ENCODE measurements at places on chromosomes 13 and 19. TPM values are rescaled to one million over a fixed set of nuclear protein-coding genes. Genes with fewer than 3 reads are reported as not detected.

The CACNA1A gene
- 0.04 TPM for total RNA-seq

The ZSCAN5C gene
- not detected for total RNA-seq

The SLC25A41 gene
- 4.2 TPM for total RNA-seq

DNA sequence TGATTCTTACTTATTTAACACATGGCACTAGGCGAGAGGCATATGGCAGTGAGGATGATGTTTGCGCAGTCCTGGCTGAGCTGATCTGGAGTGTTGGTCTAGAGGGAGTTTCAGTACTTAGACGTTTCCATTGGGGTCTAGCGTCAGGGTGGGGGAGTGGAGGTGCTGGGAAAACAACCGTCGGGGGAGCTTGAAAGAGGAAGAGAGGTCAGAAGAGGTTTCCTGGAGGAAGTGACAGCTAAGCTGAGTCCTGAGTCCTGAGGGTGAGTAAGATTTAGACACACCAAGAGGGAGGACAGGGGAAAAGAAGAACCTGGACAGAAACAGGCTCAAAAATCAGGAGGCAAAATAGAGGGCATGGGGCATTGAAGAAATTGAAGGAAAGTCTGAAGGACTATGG lies 81.4 kb downstream of the ALOX5AP start:
- H3K27ac ChIP-seq: no peak overlapping the region
- no peak overlapping the region for H3K4me3 ChIP-seq
- DNase-seq: no peak
- peaks cover 7% of the 10 kb centered on the region for H3K27me3 ChIP-seq
- no peaks in the 10 kb centered on the region for H3K4me1 ChIP-seq

The PLIN5 gene
- total RNA-seq: 1.3 TPM

DNA sequence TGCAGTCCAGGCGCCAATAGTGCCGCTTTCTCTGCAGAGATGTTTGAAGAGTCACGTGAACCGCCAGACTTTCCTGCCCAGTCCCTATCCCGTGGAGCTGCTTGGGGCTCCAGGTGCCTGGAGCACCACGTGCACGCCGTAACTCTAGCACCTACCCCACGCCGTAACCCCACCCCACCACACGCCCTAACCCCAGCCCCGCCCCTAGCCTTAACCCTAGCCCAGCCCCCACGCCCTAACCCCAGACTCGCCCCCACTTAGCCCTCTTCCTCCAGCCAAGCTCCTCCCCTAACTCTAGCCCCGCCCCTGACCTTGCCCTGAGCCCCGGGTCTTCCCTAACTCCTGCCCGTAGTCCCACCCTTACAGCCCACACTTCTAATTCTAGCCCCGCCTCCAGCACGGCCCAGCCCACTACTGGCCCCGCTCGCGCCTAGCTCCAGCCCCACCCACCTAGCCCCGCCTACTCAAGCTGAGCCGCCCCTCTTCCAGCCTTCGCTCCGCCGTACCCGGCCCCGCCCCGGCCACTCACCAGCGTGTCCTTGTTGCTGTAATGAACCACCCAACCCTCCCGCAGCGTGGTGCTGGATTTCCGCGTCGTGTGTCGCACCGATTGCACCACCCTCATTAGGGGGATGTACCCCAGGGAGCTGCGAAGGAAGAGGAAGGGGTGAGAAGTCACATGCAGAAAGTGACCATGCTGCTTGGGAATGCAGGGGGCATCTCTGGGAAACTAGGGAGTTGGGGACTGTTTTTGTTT lies 19.5 kb downstream of the PRKD2 start:
- H3K36me3 ChIP-seq: peaks cover 80% of the 10 kb centered on the region
- peak overlapping the region; percentile 34 for H3K4me3 ChIP-seq
- no peaks in the 10 kb centered on the region for H3K27me3 ChIP-seq

The TICAM1 gene
- 11.6 TPM for total RNA-seq

The COX6B2 gene
- total RNA-seq: 2.6 TPM

DNA sequence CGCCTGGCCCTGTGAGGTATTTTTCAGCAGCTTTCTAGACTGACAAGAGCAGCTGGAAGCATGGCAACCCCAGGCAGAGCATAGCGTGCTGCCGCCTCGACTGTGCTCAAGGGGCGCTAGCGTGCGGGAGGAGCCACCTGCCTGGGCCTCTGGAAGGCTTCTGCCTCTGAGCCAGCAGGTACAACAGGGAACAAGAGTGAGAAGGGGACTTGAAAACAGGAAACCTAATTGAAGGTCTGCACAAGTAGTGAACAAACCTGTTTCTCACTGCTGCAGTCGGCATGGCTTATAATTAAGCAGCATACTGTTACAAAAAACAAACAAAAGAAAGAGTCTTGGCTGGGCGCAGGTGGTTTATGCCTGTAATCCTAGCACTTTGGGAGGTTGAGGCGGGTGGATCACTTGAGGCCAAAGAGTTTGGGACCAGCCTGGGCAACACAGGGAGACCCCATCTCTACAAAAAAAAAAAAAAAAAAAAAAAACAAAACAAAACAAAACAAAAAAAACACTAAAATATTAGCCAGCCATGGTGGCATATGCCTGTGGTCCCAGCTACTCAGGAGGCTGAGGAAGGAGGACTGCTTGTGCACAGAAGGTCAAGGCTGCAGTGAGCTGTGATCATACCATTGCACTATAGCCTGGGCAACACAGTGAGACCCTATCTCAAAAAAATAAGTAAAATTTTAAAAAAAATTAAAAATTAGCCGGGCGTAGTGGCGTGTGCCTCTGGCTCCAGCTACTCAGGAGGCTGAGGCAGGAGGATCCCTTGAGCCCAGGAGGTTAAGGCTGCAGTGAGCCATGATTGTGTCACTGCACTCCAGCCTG lies 12.6 kb upstream of the GARRE1 start:
- H3K27ac ChIP-seq: no peak overlapping the region
- no peaks in the 10 kb centered on the region for H3K27me3 ChIP-seq
- no peaks in the 10 kb centered on the region for H3K36me3 ChIP-seq

DNA sequence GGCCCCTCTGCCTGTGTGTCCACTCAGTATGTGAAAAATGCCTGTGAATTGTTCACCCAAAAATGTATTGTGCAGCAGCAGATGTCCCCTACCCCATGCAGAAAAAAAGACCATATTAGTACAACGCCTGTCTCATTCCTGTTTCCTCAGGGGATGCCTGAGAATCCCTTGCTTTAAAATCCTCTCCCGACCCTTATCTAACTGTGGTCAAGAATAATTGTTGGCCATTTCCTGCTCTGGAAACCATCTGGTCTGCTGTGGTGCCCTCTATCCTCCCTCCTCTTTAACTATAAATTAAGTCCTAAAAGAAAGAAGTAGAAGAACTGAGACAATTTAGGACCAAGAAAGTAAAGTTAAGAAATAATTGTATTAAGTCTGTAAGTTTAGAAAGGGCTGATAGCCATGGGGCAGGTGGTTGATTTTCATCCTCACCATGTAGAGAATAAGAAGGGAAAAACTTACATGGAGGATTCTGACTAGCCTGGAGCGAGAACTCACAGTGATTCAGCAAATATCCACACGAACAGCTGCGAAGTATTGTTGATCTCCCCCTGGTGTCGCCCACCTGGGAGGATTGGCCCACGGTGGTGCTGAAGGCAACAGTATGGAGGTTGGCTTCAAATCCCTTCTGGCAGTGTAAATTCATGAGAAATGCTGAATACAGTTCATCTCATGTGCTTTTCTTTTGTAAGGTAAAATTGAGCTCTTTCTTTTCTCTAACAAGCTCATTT lies 85.6 kb downstream of the COL4A2 start:
- no peak overlapping the region for H3K27ac ChIP-seq
- no peak overlapping the region for H3K4me3 ChIP-seq
- H3K27me3 ChIP-seq: peaks cover 7% of the 10 kb centered on the region
- no peaks in the 10 kb centered on the region for H3K36me3 ChIP-seq

DNA sequence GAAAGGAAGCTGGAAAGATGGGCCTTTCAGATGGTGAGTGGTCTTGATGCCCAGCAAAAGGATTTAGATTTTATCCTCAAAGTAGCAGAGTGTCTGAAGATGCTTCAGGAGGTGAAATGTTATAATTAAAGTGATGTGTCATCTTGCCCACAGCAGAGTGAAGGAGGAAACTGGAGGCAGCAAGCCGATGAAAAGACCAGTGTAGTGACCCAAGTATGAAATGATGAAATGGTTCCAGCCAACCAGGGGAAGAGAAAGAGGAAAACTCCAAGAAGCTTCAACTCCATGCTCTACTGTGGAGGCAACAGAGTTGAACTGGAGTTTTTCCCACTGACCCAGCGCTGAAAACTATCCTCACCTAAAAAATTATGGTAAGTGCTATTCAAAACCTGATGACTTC lies 66.7 kb downstream of the FOXO1 start:
- no peaks in the 10 kb centered on the region for H3K4me1 ChIP-seq
- H3K36me3 ChIP-seq: no peaks in the 10 kb centered on the region
- no peak for DNase-seq
- no peaks in the 10 kb centered on the region for H3K27me3 ChIP-seq

DNA sequence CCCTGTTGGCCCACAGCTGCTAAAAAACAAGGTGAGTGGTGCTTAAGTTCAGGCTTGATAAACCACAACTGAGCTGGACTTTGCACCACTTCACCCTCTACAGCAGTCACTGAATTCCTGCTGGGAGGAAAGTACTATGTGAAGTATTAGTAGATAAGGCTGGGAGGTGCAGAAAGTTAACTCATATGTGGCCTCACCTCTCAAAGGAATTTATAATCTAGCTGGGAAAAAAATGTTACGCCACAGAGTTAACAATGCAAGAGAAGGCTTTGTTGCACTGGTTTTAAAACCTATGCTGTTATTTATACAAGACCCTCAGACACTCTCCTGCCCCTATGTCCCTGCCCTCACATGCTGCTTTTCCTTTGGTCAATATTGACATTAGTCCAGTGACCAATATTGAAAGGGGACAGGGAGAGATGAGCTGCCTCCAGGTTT lies 60.9 kb downstream of the LIG4 start:
- no peak for DNase-seq
- no peak overlapping the region for H3K4me3 ChIP-seq
- no peaks in the 10 kb centered on the region for H3K27me3 ChIP-seq
- H3K27ac ChIP-seq: no peak overlapping the region
- H3K4me1 ChIP-seq: no peaks in the 10 kb centered on the region
- H3K36me3 ChIP-seq: no peaks in the 10 kb centered on the region

GRCh38 chr19:14416817-14417231 lies 2.3 kb downstream of the DDX39A start:
- DNase-seq: no peak
- peaks cover 56% of the 10 kb centered on the region for H3K36me3 ChIP-seq

GRCh38 chr19:34313188-34313587 lies 51.8 kb upstream of the GPI start:
- no peak overlapping the region for H3K27ac ChIP-seq
- no peaks in the 10 kb centered on the region for H3K27me3 ChIP-seq
- DNase-seq: no peak
- H3K36me3 ChIP-seq: no peaks in the 10 kb centered on the region

The OR7D2 gene
- total RNA-seq: 0.40 TPM

GRCh38 chr19:10763828-10764339 lies 46.0 kb downstream of the DNM2 start:
- no peak overlapping the region for H3K27ac ChIP-seq
- peaks cover 36% of the 10 kb centered on the region for H3K4me1 ChIP-seq
- peaks cover 73% of the 10 kb centered on the region for H3K36me3 ChIP-seq

GRCh38 chr19:29290853-29291252 lies 77.9 kb upstream of the UQCRFS1 start:
- no peak overlapping the region for H3K4me3 ChIP-seq
- H3K27me3 ChIP-seq: peaks cover 13% of the 10 kb centered on the region
- no peaks in the 10 kb centered on the region for H3K36me3 ChIP-seq
- no peaks in the 10 kb centered on the region for H3K4me1 ChIP-seq
- no peak overlapping the region for H3K27ac ChIP-seq

DNA sequence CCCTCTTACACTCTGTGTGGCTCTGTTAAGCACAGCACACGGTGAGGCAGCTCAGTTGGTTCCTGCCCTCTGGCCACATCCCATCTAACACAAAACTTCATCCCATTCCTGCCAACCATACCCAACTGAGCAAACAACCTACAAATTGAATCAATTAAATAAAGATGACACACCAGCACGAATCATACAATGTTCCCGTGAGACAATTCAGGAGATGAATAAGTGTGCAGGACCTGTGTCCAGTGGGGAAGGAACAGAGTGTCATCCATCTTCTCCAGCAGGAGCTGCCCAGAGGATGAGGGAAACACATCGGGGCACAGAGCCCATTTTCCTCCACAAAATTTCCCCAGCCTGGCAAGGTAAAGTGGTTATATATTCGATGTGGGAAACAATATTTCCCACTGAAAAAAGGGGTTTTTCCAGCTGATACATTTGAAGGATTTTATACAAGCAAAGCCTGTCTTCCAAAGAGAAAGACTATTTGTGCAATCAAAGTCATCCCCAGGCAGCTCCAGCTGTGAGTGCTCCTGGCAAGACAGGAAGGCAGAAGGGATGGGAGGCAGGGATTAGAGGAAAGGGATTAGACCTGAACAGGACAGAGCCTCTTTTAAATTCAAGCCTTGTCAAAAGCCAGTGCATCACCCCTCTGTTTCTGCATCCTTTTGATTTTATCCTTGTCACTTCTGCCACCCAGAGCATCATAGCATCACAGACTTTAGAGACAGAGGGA lies 240.2 kb downstream of the LHFPL6 start:
- DNase-seq: no peak
- H3K27ac ChIP-seq: no peak overlapping the region
- H3K27me3 ChIP-seq: no peaks in the 10 kb centered on the region
- no peak overlapping the region for H3K4me3 ChIP-seq

- H3K27ac ChIP-seq: peak overlapping the region; percentile 62
- no peaks in the 10 kb centered on the region for H3K27me3 ChIP-seq
- peak; percentile 43 for DNase-seq
- H3K36me3 ChIP-seq: peaks cover 53% of the 10 kb centered on the region
Measured at GRCh38 chr19:28614634-28615545, 598.1 kb downstream of the UQCRFS1 start.

GRCh38 chr19:48372904-48373303 lies 8.7 kb downstream of the SYNGR4 start:
- peaks cover 20% of the 10 kb centered on the region for H3K4me1 ChIP-seq
- H3K27me3 ChIP-seq: no peaks in the 10 kb centered on the region
- no peaks in the 10 kb centered on the region for H3K36me3 ChIP-seq
- no peak for DNase-seq
- no peak overlapping the region for H3K27ac ChIP-seq

DNA sequence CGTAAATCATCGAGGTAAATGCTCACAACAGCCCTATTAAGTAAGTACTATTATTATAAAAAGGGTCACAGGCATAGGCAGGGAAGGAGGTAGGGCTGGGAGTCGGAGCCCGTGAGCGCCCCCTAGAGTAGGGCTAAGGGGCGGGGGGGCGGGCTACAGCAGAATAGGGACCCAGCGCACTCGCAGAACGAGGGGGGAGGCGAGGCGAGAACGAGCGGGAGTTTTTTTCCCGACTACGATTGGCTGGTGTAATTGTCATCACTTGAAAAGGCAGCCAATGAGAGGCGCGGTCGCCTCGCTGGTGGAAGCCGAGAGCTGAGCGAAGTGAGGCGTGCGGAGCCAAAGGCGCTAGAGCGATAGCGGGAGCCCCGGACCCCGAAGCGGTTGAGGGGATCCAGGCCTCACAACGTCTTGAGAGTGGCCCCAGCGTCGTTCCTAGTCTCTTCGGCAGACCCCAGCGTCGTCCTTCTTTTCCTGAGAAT lies 24.2 kb downstream of the KEAP1 start:
- no peak overlapping the region for H3K27ac ChIP-seq
- no peaks in the 10 kb centered on the region for H3K27me3 ChIP-seq
- DNase-seq: peak; percentile 96
- H3K4me1 ChIP-seq: peaks cover 26% of the 10 kb centered on the region
- no peaks in the 10 kb centered on the region for H3K36me3 ChIP-seq

Measured in K562 (cell line).